ENCODE measurements at places on chromosomes 5 and 9.

- no peak for DNase-seq
These were observed 175.8 kb downstream of the WDR70 start for GRCh38 chr5:37554938-37555337.

- DNase-seq: no peak
These were observed 995.8 kb upstream of the ACO1 start for GRCh38 chr9:31388660-31389059.

GRCh38 chr9:115200711-115201505 lies 83.0 kb upstream of the TNC start:
- peak; percentile 35 for DNase-seq

- DNase-seq: no peak
These were observed 27.8 kb upstream of the GRPEL2 start for GRCh38 chr5:149317281-149318048.

DNA sequence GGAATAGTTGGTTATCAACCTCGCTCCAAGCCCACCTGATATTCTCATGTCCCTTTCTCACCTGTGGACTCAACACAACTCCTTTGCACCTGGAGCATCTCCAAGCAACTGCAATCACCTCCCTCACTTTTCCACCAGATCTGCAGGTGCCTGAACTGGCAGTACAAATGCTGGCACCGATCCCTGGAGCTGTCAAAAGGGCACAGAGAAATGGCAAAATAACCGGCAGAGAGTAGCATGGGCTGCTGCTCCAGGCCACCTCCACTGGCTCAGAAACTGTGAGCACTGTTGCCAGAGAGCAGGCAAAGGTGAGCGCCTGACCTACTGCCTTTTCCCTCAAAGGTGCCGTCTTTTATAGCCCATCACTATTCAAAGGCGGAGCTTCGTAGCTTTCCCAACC lies 14.7 kb downstream of the EQTN start:
- DNase-seq: no peak

- DNase-seq: no peak
These were observed 985.3 kb upstream of the DMAC1 start for GRCh38 chr9:8784838-8785237.

DNA sequence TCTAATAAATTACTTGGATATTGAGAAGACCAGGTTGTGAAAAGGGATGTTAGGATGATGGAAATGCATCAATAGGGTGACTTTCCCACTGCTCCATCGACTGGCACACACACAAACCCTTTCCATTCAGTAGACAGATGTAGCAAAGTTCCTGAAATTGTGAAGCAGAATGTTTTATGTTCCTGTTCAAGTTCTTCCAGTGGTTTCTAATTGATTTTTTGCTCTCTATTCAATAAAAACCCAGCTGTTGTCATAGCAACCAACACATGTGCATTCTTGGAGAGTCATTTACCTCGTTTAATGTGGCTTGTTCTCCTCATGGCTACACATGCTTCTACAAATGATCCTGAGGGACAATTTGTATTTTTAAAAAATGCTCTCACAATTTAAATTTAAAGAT lies 244.6 kb downstream of the RAB3C start:
- no peak for DNase-seq

DNA sequence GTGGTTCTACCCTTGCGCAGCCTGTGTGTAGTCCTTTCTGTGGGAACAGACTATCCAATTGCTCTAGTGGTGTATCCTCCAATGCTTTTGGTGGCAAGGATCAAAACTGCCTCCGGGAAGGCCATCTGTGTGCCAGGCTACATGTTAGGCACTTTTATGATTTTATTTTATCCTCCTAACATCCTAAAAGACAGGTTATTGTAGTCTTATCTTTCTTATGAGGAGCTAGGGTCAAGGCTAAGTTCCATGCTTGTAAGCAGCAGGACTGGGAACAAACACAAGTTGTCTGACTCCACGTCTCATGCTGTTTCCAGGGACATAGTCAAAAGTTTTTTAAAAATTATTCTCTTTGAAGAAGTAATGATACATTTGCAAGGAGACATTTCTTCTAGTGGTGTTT lies 278.7 kb upstream of the ADAMTSL1 start:
- DNase-seq: no peak

- no peak for DNase-seq
These were observed 4.0 kb upstream of the NIPSNAP3A start for GRCh38 chr9:104743376-104743985.

DNA sequence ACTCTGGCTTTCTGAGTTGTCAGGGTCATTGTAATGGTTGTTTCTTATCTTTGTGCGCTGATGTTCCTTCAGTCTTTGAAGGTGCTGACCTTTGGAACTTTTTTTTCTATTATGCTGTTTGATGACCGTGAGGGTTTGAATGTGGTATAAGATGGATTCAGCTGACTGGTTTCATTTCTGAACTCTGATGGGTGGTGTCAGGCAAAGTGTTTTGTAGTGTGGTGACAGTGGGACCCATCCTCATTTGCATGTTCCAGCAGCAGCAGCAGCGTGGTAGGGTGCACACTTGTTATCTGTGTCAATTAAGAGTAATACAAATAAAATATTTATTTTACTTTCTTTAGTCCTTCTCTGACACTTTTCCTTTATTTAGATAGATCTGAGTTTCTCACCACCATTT lies 227.7 kb upstream of the PRR16 start:
- no peak for DNase-seq

GRCh38 chr5:129171194-129171944 lies 76.8 kb downstream of the ISOC1 start:
- DNase-seq: no peak

DNA sequence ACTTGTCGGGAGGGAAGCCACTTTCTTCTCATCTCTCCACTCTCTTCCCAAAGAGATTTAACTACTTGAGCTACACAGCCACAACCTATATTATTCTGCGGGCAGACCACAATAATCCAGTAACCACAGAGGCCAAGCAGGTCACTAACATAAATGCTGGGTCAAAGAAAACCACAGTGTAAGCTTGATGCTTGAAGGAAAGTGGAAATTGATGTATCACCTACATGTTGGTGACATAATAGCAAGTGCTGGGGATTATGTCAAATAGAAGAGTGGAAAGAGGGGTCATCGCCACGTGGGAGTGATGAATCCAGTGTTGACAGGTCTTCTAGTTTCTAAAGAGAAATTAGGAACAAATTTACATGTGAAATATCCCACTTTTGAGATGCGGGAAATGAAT lies 40.9 kb downstream of the RFK start:
- no peak for DNase-seq

DNA sequence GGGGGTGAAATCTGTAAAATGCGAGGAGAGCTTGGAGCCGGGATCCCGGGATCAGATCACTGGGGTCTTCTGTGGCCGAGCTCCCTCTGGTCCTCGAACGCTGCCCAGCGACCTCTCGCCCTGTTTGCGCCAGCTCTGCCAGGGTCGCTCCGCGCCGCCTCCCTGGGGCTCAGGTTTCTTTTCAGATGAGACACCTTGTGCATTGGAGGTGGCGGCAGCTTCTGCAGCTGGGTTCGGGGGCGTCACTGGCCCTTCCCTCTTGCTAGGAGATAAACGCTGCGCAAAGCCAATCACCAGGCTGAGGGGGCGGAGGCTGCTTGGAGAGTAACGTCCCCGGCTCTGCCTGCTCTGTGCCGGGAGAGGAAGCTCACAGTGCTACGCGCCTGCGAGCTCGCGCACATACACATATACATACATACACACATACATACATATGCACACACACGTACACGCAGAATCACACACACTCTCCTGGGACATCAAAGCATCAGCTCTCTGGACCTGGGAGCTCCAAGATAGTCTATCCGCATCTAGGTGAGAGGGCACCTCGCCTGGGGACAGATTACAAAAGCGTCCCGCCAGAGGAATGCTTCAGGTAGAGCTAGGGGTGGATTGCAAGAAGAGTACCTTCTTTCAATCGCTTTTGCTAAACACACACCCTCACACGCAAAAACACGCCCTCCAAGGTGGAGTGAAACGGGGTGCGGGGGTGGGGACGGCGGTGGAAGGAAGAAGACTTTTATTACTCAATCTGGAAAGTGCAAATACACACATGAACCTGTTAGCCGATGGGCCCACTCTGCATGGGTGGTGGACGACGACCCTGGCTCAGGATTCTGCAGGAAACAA lies at the start of gene ST8SIA4:
Gene ST8SIA4 (minus strand): TSS at position 244 of the 849 bp plus-strand sequence. CDS start 327 bp downstream, outside the sequence.
- peak; percentile 60 for DNase-seq

- DNase-seq: no peak
These were observed 261.5 kb downstream of the TLE1 start for GRCh38 chr9:81427870-81428269.

- DNase-seq: no peak
These were observed 141.1 kb upstream of the RASEF start for GRCh38 chr9:83204047-83204446.

- no peak for DNase-seq
These were observed 123.0 kb upstream of the KCNN2 start for GRCh38 chr5:114238771-114239313.

DNA sequence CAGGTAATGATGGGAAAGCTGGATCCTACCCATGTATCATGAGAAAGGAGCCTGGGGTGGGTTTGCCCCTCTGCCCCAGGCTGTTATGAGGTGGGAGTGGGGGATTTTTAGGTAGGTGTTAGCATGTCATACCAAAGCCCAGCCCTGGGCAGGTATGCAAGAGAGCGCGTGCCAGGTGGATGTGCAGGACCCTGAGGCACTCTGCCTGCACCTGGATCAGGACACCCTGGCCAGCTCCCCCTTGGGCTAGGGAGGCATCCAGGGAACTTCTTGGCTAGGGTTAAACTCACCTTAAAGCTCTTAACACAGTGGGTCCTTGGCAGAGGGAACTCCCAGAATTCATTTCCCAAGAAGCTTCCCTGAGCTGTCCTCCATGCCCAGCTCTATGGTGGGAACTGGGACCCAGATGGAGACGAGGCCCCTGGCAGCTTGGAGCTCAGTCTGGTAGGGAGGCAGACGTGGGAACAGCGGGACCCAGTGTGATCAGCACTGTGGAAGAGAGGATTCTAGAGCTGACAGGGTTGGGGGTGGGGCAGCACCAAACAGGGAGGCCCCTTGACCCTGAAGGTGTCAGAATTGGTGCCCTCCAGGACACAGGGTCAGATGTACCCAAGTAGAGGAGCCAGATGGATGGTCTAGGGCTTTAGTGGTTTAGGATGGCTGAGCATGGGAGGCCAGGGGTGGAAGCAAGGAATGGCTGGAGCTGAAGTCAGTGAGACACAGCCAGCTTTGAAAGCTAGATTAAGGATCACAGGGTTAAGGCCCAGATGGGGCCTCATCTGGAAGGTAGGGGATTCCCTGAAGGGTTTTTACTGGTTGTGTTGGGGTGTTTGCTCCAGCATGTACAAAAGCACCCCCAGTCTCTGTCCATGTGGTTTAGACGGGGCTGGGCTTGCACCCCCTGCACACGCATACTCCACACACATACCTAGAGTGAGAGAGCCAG lies 2.2 kb upstream of the PRR7 start:
- no peak for DNase-seq

DNA sequence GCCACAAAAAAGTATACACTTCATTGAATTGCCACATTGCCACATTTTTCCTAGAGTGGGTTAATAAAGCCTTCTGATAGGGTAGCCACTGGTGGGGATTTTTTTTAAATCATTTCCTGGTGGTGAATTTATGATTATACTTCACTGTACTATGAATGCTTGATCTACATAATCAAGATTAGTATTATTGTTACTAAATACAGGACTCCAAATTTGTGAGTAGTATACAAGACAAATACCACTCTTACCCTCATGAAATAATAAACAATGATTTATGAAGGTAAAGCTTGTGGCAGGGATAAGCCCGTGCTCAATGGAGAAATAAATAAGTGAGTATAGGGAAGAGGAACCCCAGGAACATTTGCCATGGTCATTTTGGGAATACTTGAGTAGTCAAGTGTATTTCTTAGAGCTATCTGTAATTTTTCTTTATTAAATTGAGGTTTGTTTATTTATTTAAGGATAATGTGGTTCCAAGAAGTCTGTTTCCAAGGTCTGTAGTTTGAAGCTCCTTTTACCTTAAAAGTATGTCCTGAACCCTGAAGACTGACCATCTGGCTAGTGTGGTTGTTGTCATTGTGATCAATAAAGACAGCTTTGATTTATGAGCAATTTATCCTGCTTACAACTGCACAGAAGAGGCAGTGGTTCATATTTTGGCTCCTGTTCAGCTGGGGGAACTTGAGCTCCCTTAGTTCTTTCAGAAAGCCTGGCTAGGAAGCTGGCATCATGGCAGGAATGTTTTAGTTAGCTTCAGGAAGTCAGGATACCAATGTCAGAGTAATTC lies 118.6 kb downstream of the ZSWIM6 start:
- no peak for DNase-seq

DNA sequence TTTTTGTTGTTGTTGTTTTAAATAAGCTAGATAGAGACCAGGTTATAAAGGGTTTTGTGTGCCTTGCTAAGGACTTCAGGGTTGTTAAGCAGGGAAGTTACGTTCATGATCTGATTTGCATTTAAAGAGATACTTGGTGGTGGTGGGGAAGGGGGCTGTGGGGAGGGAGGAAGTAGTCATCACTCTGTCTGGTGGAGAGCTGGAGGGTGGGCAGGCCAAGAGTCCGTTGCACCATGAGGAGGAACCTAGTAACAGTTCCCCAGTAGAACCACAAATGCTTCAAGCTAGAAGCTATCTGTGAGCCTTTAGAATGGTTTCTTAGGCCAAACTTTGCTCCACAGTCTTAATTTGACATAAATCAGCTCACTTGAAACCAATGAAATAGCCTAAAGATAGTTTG lies 18.7 kb upstream of the ROPN1L start:
- no peak for DNase-seq

DNA sequence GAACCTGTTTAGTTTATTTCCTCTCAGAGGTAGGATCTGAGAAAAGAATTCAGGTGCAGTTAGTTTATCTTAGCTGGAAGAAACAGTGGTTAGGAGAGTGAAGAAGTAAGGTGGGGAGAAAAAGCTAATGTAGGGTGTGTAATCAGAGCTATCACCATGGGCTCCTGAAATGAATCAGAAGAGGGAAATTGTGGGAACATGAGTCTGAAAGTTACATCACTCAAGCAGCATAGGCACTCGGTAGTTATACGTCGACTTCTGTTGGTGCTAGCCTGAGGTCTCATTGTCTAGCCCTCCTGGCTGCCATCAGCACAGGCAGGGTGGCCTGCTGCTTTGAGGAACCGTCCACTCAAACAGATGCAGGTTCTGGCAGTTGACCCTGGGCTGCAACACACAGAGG lies 56.7 kb upstream of the NPR3 start:
- no peak for DNase-seq

DNA sequence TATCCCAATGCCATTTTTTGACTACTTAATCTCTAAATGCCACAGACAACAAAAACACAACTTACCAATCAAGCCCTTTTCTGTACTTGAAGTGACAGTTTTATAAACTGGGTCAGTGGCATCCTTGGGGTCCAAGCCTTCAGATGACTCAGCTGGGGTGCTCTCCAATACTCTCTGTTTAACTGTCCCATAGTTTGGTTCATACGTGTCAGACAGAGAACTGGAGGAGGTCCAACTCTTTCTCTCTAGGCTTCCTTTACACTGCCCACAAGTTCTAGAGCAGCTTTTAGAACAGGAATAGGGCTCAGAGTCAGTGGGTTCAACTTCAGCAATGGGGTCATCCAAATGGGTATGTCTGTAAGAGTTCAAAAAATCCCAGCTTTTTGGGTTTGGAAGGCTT lies 166.9 kb downstream of the CDC42SE2 start:
- DNase-seq: no peak

DNA sequence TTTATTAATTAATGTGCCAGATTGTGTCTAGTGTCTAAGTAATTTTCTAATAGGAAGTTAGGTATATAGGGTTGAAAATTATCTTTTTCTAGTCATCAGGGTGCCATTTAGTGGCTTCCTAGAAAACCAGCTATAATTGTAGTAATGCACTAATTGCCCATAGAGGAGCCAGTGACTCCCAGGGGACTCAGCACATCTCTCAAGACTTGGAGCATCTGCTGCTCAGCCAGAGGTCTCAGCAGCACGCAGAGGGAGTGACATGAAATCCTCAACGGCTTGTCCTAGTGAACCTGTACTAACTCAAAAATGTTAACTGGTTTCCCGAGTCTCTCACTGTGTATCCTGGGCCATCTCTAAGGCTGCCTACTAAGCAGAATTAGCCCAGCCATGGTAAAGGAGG lies 78.2 kb upstream of the MAN2A1 start:
- no peak for DNase-seq

Measured in gastrocnemius medialis (tissue), 4 donors.